Hepatocyte (in vitro differentiated cells): ENCODE measurements at places on chromosomes 7 and 10. TPM values are rescaled to one million over a fixed set of nuclear protein-coding genes. Genes with fewer than 3 reads are reported as not detected.

The COBL gene
- polyA plus RNA-seq = 7.8 and 8.6 TPM in 2 replicates

The EBLN1 gene
- polyA plus RNA-seq = not detected in 2 replicates

DNA sequence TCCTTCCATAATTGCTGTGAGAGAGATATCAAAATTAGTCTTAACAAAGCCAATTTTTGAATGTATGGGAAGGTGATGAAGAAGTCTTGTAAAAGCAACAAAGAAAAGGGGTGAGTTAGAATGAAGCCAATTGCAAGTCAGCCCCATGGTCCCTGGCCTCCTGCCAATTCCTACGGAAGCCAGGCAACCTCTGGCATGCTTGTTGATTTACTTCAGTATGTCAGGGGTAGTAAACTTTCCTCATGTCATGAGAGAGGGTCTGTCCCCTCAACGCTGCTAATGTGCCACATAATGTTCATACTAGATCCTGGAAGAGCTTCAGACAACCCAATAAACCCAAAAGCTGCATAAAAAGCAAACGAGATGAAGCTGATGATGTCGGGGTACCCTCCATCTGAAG lies 159.1 kb upstream of the YAE1 start:
- peak; percentile 22 for DNase-seq

DNA sequence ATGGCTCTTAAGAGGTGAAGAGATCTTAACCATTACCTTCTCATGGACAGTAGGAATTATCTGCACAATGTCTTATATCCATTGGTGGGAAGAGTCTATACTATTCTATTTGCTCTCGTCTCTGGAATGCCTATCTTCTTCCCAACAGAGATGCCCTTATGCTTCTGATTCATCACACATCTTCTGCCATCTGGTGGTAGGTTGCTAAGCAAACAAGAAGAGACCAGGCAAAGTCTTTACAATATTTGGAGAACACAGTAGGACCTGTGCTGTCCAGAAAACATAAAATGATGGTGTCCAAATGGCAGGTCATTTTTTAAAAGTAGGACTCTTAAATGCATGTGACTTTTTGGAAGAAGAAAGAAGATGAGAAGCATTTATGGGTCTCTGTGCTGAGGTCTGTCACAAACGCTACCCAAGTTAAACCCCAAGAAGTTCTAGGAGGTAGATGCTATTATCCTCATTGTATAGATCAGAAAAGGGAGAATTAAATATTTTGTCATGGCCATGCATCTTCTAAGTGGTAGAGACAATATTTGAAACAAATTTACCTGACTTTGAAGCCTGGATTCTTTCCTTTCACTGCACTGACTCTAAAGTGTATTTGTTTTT lies 67.8 kb upstream of the NXPH1 start:
- DNase-seq = peak; percentile 18

GRCh38 chr7:67821116-67821515 lies 824.5 kb downstream of the TYW1 start:
- DNase-seq = no peak

GRCh38 chr7:97422046-97422445 lies 304.5 kb downstream of the SDHAF3 start:
- DNase-seq = no peak

DNA sequence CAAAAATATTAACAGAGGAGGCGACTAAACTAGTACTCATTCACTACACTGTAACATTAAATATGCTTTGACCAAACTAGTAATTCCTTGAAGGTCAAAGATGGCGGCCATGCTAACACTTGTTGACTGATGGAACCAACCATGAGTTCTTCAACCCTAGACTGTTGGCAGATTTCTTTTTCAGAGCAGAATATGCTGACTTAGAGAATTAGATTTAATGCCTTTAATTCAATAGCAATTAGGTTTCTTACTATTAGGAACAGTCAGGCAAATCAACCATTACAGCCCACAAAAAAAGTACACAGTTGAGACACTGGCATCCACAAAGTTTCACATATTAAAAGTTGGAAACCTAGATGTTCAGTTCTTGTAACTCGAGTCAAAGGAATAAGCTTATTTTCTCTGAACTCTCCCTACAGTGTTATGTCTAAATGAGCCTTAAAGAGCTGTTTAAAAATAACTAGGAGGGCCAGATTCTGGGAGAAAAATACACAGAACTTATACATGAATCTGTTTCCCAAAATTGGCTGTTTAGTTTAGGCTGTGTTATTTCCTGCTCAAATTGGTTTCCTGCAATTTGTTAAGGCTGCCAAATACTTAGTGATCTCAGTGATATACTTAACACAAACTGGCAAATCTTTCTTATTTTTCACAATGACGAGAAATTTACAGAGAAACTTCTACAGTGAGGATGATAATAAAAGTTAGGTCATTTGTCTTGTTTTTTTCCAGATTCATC lies 17.6 kb downstream of the CHCHD3 start:
- no peak for DNase-seq

DNA sequence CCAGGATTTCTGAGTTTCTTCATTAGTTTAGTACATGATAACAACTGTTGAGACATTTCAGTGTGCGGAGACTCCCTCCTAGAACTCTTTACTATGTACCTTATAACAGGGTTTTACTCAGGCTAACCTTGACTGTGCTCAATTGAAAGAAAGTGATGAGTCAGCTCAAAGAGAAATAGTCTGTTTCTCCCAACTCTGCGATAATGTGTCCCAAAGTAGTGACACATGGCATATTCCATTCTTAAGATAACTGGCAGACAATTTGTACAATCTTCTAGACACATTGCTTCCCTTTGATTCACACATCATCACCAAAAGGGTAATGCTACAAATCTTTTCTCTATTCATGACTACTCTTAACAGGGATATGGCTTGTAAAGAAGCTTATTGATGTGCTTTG lies 645.2 kb downstream of the AUTS2 start:
- DNase-seq = no peak

- peak; percentile 58 for DNase-seq
Observed at GRCh38 chr7:102096706-102097427, 189.8 kb upstream of the SH2B2 start.

GRCh38 chr7:158812684-158813083 lies 16.6 kb downstream of the ESYT2 start:
- DNase-seq = no peak

DNA sequence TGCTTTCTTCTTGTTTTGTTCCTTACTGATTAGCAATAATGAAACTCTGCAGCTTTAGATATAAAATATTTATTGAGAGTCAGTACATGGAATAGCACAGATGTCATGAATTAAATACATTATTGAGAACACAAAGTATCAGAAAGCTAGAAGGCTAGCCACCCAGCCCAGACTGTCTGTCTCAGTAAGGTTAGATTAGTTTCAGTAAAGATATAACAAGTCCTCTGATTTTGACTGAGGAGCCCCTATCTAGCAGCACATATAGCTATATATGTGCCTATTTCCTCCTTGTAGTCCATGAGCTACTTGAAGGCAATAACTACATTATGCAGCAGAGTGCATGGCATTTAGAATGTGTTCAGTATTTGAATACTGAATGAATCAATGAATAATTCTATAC lies 81.3 kb downstream of the NRCAM start:
- DNase-seq = no peak
